Suppressor macrophage treated with lipopolysaccharide for 1 hour (primary cell): ENCODE measurements at places on chromosomes 1 and 21.

DNA sequence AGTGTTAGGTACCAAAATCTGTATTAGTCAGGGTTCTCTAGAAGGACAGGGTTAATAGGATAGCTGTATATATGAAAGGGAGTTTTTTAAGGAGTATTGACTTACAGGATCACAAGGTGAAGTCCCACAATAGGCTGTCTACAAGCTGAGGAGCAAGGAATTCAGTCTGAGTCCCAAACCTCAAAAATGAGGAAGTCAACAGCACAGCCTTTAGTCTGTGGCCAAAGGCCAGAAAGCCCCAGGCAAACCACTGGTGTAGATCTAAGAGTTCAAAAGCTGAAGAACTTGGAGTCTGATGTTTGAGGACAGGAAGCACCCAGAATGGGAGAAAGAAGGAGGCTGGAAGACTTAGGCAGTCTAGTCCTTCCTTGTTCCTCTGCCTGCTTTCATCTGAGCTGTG is 487.5 kb upstream of the CHRM3 start:
- DNase-seq: no peak

- no peak for DNase-seq
Measured at GRCh38 chr21:27291006-27291405, 324.1 kb upstream of the ADAMTS5 start.

DNA sequence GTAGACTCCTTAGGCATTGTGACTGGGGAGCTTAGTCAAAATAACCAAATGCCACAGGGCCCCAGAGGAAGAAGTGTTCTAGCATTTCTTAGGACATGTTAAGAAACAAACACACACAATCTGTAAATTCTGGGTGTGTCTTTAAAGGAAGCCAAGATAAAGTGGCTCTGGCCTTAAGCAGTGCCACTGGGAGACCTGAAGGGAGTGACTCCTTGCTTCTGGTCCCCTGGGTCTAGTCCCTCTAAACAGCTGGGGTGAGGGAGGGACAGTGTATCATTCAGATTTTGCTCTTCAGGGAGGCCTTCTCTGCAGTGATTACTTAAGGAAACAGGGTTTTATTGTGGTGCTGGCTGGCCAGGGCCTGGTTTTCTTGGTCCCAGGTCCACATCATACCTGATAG is 9.1 kb upstream of the PROK1 start:
- no peak for DNase-seq

- DNase-seq: no peak
Measured at GRCh38 chr21:37230632-37231248, 36.4 kb downstream of the VPS26C start.
